RPMI7951 (cell line): ENCODE measurements at places on chromosomes 5 and 9. TPM values are rescaled to one million over a fixed set of nuclear protein-coding genes. Genes with fewer than 3 reads are reported as not detected.

The IFNA21 gene
- total RNA-seq = not detected in 2 replicates

DNA sequence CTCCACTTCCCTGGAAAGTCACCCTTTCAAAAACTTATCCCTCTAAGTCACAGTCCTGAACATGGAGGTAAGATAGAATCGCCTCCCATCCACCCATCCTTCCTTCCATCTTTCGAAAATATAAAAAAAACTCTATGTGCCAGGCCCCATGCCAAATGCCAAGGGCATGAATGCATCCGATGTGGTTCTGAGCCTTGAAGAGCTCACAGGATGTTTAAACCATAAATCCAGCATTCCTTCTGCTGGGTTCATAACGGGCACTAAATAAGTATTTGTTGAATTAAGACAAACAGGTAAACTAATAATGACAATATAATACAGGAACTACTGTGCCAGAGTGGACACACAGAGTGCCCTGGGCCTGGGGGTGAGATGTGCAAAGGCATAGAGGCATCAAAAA is 147.3 kb downstream of the TTLL11 start:
- DNase-seq = peak; percentile 54

GRCh38 chr5:159017786-159018185 is 81.9 kb downstream of the EBF1 start:
- peak; percentile 81 for DNase-seq

- peak; percentile 76 for DNase-seq
These were observed 205.2 kb downstream of the NR3C1 start for GRCh38 chr5:143198332-143198731.

The ANXA6 gene
- 273 and 335 TPM in 2 replicates for total RNA-seq

The SECISBP2 gene
- 10.0 and 11.1 TPM in 2 replicates for total RNA-seq

DNA sequence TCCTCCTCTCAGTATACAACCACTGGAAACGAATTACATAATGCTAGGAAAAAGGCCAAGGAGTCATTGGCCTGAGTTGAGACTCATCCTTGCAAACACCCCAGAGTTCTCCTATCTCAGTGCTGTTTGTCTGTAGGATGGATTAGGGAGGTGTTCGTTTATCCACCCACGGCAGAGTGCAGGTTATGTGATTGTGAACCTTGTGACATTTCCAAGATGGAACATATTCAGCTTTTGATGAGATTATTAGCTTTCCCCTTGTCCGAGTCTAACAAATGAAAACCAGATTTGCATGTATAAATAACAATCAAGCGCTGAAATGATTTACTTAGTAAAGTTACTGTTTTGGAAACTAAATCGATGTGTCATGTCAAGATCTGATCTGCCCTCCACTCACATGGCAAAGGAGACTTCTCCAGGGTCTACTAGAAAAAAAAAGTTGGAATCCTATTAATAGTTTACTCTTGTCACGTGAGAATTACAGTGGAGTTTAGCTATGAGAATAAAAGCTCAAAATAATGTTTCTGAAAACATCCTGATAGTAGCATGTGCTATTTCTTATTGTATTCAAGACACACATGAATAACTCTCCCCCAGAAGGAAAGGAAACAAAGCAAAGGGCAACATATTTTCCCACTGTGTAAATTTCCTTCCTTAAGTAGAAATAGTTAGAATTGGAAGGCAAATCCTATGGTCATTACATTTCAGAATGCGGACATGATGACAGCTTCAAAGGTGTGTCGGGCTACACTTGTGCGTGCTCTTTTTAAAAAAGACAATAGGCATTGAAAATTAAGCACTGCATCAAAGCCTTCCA is 600.4 kb downstream of the EBF1 start:
- DNase-seq = no peak

GRCh38 chr9:89978185-89978584 is 373.4 kb downstream of the GADD45G start:
- DNase-seq = no peak

The FABP6 gene
- total RNA-seq = 3.6 and 6.4 TPM in 2 replicates

The FGF18 gene
- total RNA-seq = not detected in 2 replicates

- DNase-seq = no peak
These were observed 45.7 kb downstream of the SARDH start for GRCh38 chr9:133692364-133692985.

DNA sequence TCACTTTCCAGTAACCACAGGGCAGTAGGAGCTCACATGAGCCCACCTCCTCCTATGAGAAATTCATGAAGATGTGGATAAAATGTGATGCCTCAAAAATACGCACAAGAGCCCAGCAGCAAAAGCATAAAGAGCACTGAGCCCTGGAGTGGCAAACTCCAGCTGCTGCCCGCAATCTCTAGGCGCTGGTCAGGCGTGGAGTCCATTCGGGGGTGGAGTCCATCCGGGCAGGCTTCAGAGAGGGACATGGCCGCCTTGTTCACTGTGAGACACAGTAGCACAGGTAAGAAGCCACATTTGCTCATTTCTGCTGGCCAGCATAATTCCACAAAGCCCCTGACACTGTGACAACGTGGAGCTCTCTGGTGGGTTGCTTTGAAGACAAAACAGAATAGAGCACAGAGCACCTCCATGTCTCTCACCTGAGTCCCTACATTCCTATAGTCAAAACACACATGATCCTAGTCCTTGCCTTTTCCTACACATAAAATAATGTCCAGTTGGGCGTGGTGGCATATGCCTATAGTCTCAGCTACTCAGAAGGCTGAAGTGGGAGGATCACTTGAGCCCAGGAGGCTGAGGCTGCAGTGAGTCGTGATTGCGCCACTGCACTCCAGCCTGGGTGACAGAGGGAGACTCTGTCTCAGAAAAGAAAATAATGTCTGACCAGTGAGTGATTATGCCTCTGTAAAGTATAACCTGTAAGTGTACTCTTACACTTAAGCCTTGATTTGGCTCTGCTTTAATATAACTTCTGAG is 365.2 kb downstream of the GADD45G start:
- DNase-seq = no peak

- no peak for DNase-seq
These were observed 27.9 kb downstream of the GADD45G start for GRCh38 chr9:89632736-89633135.

The MYMK gene
- not detected in 2 replicates for total RNA-seq

The CAVIN4 gene
- total RNA-seq = 0.48 and 0.59 TPM in 2 replicates

DNA sequence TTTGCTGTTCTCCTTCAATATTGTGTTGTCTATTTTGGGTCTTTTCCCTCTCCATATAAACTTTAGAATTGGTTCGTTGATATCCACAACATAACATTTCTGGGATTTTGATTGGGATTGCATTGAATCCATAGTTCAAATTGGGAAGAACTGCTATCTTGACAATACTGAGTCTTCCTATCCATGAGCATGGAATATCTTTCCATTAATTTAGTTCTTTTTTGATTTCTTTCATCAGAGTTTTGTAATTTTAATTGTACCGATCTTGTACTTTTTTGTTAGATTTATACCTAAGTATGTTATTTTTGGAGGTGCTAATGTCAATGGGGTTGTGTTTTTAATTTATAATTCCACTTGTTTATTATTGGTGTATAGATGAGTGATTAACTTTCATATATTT is 135.1 kb downstream of the NR3C1 start:
- DNase-seq = no peak

The F2RL1 gene
- total RNA-seq = 6.8 and 8.6 TPM in 2 replicates

The PCDHGB6 gene
- 0.84 and 0.88 TPM in 2 replicates for total RNA-seq

The OR1J2 gene
- total RNA-seq = not detected in 2 replicates

GRCh38 chr5:53066088-53066487 is 43.5 kb downstream of the MOCS2 start:
- DNase-seq = no peak

The CTXN3 gene
- total RNA-seq = not detected in 2 replicates

GRCh38 chr5:179806250-179807048 is at the start of gene MGAT4B:
Gene MGAT4B (minus strand): TSS chr5:179806866. CDS start chr5:179806583, 283 bp downstream.
- DNase-seq = peak; percentile 75

DNA sequence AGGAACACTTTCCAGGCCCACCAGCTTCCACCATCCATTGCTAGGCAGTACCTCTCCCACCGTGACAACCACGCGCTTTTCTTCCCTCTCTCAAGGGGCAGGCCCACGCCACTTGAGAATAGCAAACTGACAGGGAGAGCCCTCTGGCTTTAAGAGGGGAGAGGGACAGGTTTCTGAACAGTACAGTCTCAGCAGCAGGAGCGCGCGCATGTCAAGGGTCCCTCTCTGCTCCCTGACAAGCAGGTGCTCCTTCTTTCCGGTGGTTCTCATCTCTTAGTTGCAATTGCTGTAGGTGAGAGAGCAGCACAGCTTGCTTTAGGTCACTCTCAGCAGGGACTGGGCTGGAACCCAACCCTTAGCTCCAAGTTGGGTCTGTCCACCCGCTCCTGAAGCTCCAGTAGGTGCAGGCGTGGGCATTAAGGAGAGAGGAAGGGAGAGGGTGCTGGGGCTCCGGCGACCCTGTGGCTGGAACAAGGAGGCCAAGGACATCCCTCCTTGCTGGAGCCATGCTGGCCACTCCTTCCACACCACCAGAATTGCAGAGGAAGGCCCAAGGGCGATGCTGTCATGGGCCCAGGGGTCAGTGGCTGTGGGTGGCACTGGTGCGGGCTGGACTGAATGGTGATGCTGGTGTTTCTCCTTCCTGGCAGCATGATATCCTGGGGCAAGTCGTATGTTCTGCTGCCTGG is 9.0 kb upstream of the PHF2 start:
- no peak for DNase-seq

DNA sequence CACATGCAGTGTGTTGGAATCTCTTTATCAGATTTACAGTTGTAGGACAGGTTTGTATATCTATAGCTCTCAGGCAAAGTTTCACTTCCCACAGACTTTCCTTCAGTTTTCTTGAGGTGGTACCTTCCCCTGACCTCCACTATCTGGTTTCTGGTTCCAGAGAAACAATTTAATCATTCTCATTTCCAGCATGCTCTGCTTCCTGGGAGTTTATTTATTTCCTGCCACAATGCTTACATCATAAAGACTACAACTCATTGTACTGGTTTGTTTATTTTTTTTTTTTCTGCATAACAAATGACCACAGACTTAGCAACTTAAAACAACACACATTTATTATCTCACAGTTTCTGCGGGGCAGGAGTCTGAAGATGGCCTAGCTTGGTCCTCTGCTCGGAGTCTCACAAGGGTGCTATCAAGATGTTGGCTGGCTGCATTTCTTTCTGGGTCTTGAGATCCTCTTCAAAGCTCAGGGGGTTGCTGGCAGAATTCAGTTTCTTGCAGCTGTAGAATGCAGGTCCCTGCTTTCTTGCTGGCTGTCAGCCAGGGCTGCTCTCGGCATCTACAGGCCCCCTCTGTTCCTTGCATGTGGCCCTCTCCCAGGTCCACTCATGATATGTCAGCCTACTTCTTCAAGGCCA is 247.7 kb downstream of the ENC1 start:
- peak; percentile 15 for DNase-seq

GRCh38 chr5:99059685-99060084 is 130.9 kb upstream of the CHD1 start:
- no peak for DNase-seq

GRCh38 chr5:88060194-88060593 is 208.5 kb downstream of the TMEM161B start:
- DNase-seq = no peak

The POU5F2 gene
- total RNA-seq = 0.10 and 0.24 TPM in 2 replicates

The HTR1A gene
- total RNA-seq = not detected in 2 replicates

GRCh38 chr9:3343671-3344070 is 182.1 kb downstream of the RFX3 start:
- DNase-seq = peak; percentile 9

The NUTM2F gene
- not detected in 2 replicates for total RNA-seq

- no peak for DNase-seq
These were observed 11.8 kb upstream of the ADAMTS2 start for GRCh38 chr5:179357031-179357430.

- DNase-seq = no peak
These were observed 177.9 kb upstream of the KCNN2 start for GRCh38 chr5:114184006-114184405.

The GRM6 gene
- not detected in 2 replicates for total RNA-seq

- peak; percentile 33 for DNase-seq
These were observed 18.5 kb downstream of the COL15A1 start for GRCh38 chr9:98962181-98962560.

DNA sequence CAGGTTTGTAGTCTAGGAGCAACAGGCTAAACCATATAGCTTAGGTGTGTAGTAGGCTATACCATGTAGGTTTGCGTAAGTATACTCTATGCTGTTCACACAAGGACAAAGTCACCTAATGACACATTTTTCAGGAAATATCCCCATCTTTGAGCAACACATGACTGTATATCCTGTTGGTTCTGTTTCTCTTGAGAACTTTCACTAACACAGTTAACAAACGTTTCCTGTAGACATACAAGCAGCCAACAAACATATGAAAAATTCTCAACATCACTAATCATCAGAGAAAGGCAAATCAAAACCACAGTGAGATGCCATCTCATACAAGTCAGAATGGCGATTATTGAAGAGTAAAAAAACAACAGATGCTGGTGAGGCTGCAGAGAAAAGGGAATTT is 68.2 kb downstream of the NR2F1-AS1 start:
- peak; percentile 73 for DNase-seq

The SLC25A2 gene
- total RNA-seq = 0.48 TPM in 1 of 2 replicates, not detected in the other

DNA sequence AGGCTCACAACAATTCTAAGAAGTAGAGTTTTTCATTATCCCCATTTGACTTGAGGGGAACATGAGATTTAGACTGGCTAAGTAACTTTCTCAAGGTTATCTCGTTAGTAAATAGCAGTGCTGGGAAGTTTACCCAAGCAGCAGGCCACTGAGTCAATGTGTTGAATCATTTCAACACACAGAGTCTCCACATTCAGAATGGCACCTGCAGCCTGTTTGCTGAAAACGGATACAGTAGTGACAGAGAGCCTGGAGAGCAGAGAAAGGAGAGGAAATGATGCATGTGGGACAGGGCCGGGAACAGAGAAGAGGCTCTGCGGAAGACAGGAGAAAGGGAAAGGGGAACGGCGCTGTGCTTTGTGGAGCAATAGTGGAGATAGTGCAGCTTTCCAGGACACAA is 33.5 kb upstream of the ZSWIM6 start:
- DNase-seq = no peak

GRCh38 chr5:31563216-31563615 is 31.1 kb downstream of the C5orf22 start:
- DNase-seq = no peak

The CSF1R gene
- 2.5 and 4.3 TPM in 2 replicates for total RNA-seq

DNA sequence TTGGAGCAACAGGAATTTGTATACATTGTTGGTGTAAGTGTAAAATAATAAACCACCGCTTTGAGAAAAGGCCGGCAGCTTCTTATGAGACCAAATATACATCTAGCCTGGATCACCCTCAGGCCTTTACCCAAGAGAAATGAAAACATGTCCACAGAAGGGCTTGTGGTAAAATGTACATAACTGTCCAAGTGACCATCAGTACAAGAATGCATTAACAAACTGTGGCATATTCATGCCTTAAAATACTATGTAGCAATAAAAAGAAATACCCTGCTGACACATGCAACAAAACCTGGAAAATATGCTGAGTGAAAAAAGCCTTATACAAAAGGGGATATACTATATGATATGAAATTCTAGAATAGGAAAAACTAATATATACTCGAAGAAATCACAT is 311.9 kb upstream of the TRPC7 start:
- DNase-seq = no peak
